ENCODE measurements at places on chromosomes 12 and 14.

GRCh38 chr12:124743479-124744272, 120.0 kb downstream of the SCARB1 start:
- DNase-seq = no peak

DNA sequence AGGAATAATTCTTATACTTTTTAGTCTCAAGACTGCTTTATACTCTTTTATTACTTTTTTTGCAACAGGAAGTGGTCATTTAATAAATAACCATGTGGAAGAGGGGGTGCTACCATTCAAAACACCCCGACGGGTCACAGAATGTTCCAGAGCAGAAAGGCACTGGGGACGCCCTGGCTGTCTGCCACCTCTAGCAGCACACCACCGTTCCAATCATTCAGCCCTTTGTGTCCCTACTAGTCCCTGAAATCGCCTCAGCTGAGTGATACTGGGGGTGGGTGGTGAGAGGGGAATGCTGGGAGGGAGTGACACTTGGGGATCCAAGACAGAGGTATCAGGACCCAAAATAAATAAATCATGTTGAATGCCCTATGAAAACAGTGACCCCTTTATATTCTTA, 52.4 kb downstream of the MON2 start:
- no peak for DNase-seq

DNA sequence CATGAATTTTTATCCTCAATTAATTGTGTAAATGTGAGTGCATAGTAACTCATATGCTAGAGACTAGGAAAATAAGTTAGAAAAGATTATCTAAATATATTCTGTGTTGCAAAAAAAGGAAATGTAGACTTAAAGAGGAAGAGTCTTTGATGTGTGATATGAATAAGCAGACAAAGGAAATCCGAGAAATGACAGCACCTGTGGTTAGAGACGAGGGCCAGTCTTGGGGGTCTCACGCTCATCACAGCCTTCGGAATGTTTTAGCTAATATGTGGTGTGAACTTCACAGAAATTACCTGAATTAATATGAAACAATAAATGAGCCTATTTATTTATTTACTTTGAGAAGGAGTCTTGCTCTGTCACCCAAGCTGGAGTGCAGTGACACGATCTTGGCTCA, 11.6 kb downstream of the ATP6V0A2 start:
- no peak for DNase-seq

DNA sequence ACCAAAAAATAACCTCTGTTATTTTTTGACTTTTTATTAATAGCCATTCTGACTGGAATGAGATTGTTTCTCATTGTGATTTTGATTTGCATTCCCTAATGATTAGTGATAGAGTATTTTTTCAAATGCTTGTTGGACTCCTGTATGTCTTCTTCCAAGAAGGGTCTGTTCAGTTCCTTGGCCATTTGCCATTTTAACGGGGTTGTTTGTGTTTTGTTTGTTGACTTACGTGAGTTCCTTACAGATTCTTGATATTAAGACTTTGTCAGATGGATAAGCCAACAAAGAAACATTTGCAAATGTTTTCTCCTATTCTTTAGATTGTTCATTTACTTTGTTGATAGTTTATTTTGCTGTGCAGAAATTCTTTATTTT, 651.6 kb upstream of the LRFN5 start:
- no peak for DNase-seq

DNA sequence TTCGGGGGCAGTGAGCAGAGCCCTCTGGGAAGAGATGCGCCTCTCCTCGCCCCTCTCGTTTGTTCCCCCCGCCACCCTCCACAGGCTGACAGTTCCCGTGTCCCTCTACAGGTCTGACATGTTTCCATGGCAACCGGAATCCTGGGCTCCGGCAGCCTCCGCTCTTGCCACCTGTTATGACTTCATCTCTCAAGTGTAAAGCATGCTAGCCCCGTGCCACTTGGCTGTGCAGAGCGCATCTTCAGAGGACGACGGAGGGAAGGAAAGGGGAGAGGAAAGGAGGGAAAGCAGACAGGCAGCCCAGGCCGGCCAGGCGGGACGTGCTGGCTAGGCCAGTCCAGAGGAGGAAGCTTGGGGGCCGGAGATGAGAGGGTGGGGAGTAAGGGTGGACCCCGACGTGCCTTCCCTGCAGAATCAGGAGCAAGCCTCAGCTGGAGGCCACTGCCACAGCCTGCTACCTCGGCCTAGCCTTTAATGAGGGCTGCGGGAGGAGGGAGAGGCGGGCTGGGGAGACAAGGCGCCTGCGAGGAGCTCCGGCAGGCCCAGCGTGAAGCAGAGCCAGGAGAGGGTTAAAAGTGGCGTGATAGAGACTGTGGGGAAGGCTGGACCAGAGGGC, 214.3 kb downstream of the DPF3 start:
- no peak for DNase-seq

DNA sequence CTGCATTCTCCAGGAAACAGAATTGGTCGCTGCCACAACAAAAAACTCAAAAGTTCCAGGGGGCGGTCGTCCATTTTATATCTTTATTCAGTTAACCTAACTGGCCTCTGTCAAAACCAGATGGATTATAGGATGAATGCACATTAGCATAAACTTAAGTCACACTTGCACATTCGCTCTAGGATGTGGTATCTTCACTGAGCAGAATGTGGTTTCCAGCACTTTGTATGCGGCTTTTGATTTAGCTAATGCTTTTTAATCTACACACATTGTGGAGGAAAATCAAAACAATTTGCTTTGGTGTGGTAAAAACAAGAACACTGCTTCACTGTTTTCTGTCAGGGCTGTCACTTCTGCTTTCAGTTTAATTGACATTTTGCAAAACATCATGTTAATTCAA, 4.5 kb downstream of the TAS2R50 start:
- DNase-seq = no peak

GRCh38 chr14:104358528-104359300, 220.3 kb downstream of the KIF26A start:
- no peak for DNase-seq

Measured in A549 (cell line).